CD4-positive, alpha-beta T cell treated with Interleukin-4 for 1 hour (primary cell): ENCODE measurements at places on chromosomes 11 and 22.
A peak's percentile ranks its signal among the peaks of the same experiment; 100 is the strongest.

DNA sequence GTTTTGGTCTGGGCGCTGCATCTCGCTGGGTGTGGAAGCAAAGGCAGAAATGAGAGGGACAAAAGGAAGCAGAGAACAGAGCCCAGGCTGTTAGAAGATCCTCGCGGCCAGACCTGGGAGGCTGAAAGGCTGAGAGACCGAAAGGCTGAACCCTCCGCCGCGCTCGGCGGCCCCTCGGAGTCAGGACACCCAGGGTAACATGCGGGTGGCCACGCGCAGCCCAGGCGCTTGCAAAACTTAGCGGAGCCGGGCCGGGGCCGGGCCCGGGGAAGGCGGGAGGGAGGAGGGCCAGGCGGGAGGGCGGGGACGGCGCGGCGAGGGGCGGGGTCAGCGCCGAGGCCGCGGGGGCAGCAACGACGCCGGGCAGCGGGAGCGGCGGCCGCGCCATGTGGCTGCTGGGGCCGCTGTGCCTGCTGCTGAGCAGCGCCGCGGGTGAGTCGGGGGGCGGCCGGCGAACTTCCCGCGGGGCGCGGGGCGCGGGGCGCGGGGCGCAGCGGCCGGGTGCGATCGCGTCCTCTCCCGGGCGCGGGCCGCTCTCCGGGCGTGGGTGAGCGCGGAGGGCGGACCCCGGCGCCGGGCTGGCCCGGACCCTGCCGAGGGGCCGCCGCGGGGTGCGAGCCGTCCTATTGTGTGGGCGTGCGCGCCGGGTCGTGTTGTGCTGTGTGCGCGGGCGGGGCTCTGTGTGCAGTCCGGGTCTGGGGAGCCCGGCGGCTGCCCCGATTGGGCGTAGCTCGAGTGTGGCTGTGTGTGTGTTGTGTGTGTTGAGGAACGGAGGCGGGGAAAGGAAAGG lies at the start of gene LDLRAD3:
Gene LDLRAD3, plus strand, starts transcription at position 350 of the 790 bp plus-strand sequence. Its CDS starts 37 bp downstream, at position 387.
- DNase-seq: peak; percentile 21

DNA sequence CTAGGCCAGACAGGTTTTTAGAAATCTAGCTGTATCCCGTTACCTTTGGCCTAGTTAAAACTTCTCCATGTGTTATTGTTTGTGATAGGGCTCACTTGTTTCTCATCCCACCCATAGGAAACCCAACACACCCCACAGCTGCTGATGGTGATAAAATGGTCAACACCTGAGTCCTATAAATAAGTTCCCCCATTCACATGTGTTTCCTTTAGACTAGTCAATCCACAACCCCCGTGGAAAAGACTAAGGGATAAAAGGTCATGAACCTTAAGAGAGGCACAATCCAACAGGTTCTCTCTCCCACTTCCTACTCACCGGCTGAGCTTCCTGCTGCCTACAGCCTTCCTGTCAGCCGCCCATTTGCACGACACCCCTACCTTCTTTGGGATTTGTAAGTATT lies 768.4 kb downstream of the JRKL start:
- DNase-seq: no peak

GRCh38 chr22:40659166-40659565 lies 20.1 kb upstream of the MCHR1 start:
- DNase-seq: no peak

- DNase-seq: no peak
These were observed 21.1 kb downstream of the LRRC10B start for GRCh38 chr11:61529537-61530225.

DNA sequence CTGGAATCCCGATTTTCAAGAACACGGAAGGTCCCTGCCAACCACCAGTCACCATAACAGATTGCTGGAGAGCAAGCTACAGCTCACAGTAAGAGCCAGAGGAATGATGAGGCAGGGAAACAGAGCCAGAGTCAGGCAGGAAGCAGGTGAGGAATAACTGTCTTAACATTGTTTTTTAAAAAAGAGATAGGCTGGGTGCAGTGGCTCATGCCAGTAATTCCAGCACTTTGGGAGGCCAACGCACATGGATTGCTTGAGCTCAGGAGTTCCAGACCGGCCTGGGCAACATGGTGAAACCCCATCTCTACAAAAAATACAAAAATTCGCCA lies 13.5 kb upstream of the CASTOR1 start:
- DNase-seq: no peak

DNA sequence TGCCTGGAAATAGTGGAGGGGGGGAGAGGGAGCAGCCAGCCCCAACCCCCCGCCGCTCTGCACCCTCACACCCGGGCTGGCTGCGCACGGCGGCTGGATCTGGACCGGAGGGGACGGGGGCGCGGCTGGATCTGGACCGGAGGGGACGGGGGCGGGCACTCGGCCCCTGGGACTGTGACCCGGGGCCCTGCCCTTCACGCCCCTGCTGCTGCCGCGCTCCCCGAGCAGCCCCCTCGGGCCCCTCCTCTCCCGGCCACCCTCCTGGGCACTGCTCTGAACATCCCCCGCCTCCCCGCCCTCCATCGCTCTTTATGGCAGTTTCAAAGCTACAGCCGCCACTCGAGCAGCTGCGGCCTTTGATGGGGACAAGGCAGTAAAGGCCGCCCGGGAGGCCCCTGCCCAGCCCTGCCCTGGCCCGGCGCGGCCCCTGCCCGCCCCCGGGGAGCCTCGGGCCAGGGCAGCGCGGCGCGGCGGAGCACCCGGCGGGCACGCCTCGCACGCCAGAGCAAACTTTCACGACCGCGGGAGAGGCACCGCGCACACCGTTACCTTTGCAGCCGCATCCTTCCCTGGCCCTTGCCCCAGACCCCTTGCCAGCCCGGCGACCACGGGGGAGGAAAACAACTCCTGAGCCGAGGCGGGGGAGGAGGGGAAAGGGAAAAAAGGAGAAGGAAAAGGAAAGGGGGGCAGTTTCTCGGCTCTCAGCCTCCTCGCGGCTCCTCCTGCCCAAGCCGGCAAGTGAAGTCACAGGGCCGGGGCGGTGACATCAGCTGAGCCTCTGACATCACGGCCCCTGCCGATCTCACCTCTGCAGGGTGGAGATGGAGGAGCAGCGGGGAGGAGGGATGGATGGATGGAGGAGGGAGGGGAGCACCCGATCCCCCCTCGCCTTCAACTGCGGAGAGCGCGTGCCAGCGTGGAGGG lies 13.1 kb upstream of the TCF20 start:
- peak; percentile 43 for DNase-seq

DNA sequence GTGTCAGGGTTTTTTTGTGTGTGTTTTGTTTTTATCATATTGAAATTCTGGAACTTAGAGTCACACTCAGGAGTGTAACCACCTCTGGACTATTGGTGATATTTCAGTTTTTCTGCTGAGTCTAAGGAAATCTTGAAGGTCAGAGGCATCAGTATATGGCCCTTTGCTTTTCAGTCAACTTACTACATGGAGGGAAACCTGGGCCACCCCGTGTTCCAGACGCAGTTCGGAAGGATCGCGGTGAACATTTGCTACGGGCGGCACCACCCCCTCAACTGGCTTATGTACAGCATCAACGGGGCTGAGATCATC lies 19.9 kb downstream of the UPB1 start:
- DNase-seq: no peak

DNA sequence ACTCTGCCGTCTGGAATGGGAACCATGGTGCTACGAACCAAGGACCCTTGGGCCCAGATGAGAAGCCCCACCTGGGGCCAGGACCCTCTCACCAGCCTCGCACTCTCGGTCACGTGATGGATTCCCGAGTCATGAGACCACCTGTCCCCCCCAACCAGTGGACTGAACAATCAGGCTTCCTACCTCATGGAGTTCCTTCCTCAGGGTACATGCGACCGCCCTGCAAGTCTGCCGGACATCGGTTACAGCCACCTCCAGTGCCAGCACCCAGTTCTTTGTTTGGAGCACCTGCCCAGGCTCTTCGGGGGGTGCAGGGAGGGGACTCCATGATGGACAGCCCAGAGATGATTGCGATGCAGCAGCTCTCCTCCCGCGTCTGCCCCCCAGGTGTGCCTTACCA lies 20.8 kb upstream of the SLC25A18 start:
- DNase-seq: no peak

DNA sequence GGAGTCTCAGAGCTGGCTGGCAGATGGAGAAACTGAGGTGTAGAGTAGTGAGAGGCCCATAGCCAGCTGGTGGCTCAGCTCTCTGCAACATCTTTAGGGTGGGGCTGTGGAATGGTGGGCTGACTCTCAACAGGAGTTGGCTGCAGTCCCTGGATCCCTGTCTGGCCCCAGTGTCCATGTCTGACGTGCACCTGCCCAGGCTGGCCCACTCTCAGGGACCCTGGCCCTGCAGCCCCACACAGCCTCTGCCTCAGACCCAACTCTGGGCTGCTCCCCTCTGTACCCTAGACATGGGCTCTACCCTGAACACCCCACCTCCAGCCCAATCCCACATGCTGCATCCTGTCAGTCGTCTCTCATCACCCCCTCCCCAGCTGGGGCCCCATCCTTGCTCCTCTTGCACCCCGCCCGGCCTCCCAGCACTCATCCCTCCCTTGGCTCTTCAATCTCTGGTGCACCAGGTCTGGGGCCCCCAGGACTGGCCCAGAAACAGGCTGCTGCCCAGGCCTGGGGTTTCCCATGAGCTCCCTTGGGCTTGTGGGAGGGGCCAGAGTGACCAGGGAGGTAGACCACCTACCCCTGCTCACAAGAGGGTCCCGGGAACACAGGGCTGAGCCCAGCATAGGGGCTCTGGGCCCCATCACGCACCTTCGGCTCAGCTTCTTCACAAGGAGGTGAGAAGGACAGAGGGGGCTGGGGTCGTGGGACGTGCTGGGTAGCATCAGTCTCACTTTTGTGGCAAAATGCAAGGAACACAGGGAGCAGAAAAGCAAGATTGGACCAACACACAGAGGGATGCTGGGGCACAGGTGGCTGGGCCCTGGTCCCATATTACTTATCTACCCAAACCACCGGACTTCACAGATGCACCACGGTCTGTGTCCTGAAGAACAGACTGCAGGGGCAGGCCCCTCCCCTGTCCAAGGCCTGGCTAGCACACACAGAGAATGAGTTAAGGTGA lies 31.5 kb downstream of the ARVCF start:
- no peak for DNase-seq

DNA sequence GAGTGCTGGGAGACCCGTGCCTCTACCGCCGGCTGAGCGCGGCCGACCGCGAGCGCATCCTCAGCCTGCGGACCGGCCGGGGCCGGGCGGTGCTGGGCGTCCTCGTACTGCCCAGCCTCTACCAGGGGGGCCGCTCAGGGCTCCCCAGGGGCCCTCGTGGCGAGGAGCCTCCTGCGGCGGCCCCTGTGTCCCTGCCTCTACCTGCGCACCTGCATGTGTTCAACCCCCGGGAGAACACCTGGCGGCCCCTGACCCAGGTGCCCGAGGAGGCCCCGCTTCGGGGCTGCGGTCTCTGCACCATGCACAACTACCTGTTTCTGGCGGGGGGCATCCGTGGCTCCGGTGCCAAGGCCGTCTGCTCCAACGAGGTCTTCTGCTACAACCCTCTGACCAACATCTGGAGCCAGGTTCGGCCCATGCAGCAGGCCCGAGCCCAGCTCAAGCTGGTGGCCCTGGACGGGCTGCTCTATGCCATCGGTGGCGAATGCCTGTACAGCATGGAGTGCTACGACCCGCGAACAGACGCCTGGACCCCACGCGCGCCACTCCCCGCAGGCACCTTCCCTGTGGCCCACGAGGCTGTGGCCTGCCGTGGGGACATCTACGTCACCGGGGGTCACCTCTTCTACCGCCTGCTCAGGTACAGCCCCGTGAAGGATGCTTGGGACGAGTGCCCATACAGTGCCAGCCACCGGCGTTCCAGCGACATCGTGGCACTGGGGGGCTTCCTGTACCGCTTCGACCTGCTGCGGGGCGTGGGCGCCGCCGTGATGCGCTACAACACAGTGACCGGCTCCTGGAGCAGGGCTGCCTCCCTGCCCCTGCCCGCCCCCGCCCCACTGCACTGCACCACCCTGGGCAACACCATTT lies 3.5 kb downstream of the KLHDC7B start:
- no peak for DNase-seq

- no peak for DNase-seq
These were observed 71.7 kb upstream of the DRD2 start for GRCh38 chr11:113546757-113547507.

DNA sequence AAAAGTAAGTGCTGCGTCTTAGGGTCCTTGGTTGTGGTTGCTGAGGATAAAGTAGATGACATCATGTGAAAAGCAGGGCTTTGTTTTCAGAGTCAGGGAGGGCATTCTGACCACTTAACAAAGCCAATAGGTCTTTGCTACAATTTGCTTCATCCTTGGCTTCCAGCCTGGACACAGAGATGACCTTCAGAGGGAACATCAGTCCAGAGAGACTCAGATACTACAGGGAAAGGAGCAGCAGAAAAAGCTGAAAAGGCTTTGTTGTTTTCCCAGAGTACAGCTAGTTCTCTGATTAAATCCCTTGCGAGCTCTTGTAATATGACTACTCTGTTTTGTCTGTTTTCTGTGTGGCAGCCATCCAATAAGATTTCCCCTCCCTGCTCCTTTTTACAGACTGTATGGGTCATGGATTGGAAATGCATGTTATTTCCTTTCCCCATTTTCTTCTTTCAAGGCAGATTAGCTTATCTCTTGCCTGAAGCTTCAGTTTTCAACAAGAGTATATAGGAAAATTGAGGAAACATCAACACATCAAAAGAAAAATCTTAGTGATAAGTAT lies 31.9 kb downstream of the ATG13 start:
- no peak for DNase-seq

- DNase-seq: no peak
These were observed 11.9 kb downstream of the DUSP8 start for GRCh38 chr11:1560002-1560648.

GRCh38 chr22:41913842-41914534 lies 886 bp downstream of the SHISA8 start:
- DNase-seq: no peak

GRCh38 chr11:107819361-107820014 lies 39.1 kb downstream of the SLC35F2 start:
- DNase-seq: no peak

DNA sequence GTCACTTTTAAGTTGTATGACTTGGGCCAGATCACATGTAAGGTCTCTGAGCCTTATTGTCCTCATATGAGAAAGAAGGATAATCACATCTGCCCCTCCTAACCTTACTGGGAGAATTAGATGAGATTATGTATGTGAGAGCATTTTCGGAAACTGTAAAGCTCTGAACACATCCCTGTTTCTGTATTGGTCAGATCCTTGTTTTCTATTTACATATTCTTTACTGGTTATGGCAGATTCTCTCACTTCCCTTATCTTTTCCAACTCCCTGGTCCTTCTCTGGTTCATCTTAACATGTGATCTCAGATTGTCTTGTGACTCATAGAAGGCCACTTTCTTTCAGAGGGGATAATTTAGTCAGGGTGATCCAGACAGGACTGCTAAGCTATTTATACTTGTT lies 41.8 kb downstream of the CCDC81 start:
- no peak for DNase-seq
